Upper lobe of left lung (tissue), 6 donors: ENCODE measurements at places on chromosomes 2 and 18.

GRCh38 chr2:44897406-44897805, 44.1 kb upstream of the SIX3 start:
- no peak for DNase-seq

DNA sequence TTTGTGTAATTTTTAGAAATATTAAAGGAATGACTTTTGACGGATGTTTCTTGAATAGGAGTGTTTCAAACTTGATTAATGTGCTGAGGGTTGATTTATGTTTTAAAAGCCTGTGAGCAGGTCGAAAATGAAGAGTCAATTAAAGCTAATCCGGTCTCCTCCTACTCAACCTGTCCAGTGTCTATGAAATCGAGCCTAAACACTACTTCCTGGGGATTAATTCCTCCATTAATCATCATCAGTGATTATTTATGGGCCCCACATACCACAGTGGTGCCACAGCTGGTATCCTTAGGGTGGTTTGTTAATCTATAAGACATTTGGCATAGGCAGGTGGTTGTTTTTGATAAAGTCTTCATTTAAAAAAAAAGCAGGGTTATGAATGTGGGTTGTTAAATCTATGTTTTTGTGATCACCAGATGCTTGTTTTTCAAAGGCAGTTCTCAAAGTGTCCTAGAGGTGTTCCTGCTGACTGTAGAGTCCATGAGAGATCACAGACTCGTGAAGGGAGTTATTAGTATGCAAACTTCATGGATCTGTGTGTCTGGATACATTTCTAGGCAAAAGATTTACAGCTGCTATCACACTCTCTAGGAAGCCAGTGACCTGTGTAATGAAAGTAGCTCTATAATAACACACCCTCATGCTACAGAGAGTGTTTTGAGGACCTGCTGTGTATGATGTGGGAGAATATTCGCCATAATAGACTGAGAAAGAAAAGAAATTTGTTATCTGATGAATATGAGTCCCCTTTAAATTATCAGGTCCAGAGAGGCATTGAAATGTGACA, 308.6 kb downstream of the AKAIN1 start:
- DNase-seq = no peak

DNA sequence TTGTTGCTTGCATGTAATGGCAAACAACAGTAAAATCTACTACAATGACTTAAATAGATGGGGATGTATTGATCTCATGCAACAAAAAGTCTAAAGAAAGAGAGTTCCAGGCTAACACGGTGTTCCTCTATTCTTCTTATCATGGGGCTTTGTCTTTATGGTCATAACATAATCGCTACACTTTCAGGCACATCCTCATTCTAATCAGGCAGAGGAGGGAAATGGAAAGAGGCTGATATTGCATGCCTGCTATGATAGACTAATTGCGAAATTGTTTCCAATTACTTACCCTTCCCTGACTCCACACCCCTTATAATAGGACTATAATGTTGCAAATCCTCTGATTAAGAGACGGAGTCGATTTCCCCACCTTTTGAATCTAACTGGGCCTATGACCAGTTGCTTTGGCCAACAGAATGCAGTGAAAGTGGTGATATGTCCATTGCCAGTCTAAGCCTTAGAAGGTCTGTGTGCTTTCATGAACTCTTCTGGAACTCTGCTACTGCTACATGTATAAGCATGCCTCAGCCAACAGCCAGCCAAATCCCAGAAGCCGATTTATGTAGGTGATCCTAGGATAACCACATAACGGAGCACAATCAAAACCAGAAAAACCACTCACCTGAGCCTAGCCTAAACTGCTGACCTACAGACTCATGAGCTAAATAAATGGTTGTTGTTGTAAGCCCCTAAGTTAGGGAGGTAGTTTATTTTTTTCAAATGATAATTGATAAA, 180.3 kb upstream of the TACR1 start:
- DNase-seq = no peak

DNA sequence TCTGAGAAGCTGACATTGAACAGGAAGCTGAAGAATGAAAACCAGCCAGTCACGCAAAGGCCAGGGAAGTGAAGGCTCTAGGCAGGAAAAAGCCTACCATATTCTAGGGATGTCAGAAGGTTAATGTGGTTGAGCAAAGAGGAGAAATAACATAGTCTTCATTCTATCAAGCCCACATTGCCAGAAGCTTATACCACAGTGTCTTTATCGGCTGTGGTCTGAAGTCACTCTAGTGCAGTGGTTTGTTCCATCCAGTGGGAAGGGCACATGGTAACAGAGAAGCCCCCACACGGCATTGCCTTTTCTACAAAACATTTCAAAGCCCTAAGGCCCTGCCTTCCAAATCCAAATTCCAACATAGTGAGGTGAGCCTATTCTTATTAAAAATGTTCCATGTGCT, 311.3 kb downstream of the TNS1 start:
- DNase-seq = no peak

DNA sequence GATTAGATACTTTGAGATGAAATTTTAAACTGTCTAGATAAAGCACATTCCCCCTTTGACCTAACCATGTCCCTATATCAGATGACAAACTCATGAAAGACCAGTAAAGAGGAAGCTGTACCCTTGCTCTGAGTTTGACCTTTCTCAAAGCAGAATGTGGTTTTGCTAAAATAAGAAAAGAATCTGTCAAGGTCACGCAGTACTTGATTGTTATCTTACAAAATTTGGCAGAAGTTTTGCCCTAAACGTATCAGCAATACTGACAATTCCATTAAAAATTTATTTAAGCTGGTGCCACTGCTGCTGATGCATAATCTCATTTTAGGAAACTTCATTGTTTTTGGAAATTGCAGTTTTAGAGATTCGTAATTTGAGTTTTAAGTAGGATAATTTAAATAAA, 31.2 kb upstream of the GALM start:
- no peak for DNase-seq

DNA sequence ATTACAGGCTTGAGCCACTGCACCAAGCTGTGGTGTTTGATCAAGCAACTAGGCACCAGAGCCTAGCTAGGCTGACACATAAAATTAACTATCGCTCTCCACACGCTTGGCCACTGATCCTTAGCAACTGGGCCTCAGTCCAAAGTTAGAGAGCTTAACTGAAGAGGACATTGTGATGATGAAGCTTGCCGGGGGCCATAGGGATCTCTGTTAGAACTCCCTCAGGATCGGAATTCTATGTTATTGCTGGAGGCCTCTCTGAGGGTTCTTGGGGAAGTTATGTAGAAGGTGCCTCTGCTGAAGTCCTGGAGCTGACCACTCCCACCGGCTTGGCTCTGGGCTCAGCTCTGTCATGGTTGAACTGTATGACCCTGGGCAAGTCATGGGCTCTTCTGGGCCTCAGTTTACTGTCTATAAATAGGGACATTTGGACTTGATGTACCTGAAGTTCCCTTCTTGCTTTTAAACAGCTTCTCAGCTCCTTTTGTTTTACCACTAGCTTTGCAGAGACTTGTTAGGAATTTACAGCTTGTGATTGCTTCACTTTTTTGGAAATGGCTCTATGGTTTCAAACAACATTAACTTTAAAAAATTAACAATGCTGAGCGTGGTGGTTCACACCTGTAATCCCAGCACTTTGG, 44.1 kb downstream of the GATA6 start:
- no peak for DNase-seq

- no peak for DNase-seq
Measured at GRCh38 chr2:236610991-236611821, 41.6 kb downstream of the ACKR3 start.

GRCh38 chr2:138269765-138270164, 231.8 kb upstream of the SPOPL start:
- DNase-seq = no peak

DNA sequence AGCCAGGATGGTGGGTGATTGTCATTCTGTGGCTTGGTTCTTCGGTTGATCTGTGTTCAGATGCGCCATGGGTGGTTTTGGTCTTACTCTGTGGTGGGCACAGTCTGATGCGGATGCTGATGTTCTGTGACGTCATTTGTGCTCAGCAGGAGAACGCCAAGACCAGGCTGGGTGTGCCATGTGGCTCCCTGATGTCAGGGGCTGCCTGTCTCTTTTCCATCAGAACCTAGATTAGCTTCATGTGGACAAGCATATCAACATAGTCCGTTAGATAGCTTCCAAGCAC, 100.6 kb upstream of the ARL4C start:
- DNase-seq = no peak

GRCh38 chr2:121255358-121255757, 29.6 kb downstream of the TFCP2L1 start:
- DNase-seq = peak; percentile 81

DNA sequence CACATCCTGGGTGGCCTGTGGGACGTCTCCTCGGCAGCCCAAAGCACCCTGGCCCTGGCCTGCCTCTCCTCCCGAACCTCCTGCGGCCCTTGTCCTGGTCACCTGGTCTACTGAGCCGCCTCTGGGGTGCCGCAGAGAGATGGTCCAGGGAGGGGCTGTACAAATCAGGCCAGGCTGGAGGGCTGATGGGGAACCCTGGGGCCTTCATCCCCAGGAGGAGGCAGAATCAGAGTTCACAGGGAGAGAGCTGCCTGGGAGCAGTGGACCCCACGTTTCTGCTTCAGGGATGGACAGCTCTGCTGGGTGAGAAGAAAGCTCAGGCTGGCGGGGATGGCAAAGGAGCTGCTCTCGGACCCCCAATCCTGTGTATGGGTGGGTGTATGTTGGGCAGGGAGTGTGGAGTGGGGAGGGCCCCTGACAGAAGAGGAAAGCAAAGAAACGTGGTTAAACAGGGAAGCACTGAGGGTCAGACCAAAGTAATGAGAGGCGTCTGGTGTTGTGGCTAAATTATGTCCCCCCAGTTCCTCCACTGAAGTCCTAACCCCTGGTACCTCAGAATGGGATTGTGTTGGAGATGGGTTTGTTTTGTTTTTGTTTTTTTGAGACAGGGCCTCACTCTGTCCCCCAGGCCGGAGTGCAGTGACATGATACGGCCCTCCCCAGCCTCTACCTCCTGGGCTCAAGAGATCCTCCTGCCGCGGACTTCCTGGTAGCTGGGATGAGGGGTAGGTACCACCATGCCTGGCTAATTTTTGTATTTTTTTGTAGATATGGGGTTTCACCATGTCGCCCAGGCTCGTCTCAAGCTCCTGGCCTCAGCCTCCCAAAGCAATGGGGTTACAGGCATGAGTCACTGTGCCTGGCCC, 73.4 kb upstream of the SMAD7 start:
- no peak for DNase-seq

- DNase-seq = peak; percentile 9
Measured at GRCh38 chr2:238704471-238705225, 143.2 kb upstream of the TWIST2 start.

DNA sequence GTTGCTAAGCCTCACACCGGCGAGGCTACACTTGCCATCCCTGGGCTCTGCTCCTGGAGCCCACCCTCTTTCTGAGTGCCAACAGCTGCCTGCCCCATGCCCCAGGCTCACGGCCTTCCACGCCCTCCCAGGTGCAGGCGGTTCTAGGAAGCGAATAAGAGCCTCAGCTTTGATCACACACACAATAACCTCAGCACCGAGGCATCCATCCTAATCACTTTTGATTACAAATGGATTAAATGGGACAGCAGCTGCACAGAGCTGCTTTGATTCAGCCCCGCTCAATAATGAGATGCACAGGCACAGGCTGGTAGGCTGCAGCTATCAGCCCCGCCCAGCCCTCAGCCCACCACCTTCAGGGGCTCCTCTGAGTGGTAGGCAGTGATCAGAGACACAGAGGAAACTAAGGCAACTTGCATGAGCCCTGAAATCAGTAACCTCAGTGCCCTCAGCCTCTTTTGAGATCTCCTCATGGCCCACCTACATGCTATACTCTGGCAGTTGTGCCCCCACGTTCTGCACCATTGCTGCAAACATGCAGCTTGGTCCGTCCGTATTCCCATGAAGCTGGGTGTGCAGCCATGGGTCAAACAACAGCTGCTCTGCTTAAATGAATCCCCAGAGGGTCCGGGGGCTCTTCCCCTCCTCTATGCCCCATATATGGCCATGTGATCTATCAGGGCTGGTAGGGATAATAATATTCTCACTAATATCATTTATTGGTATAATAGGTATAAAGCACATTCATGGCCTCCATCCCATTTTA, 171.4 kb downstream of the SETBP1 start:
- DNase-seq = peak; percentile 23

DNA sequence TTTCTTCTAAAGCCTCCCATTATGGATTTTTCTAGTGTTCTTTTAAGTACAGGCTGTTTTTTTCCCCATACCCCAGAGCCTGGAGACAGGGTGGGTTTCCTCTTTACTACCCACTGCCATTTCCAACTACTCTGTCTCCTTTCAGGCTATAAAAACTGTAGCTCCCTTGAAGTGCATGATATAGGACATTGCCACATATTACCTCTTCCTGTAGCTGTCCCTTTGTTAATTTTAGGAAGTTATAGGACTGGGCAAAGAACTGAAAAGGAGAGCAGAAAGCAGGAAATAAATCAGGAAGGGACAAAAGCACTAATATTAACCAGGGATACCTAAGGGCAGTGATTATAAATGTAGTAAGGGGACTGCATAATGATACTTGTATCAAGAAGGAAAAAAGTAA, 54.1 kb downstream of the VIL1 start:
- no peak for DNase-seq

GRCh38 chr2:144409241-144409640, 110.7 kb downstream of the ZEB2 start:
- DNase-seq = no peak

GRCh38 chr2:228917220-228917619, 353.9 kb downstream of the PID1 start:
- DNase-seq = no peak

DNA sequence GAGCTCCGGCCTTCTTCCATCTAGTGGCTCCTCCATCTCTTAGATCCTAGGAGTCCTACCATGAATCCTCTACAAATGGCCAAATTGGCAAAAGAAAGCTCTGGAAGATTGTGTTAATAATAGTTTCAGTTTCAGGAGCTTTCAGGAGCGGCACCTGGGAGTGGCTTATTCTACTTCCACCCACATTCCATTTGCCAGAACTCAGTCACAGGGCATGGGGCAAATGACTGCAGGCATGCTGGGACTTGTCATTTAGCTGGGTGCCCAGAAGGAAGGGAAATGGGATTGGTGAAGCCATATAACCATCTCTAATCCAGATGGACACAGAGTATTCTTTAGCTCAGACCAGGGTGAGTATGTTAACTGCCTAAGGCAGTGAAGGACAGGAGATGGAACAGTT, 3.6 kb upstream of the LRATD1 start:
- DNase-seq = no peak

DNA sequence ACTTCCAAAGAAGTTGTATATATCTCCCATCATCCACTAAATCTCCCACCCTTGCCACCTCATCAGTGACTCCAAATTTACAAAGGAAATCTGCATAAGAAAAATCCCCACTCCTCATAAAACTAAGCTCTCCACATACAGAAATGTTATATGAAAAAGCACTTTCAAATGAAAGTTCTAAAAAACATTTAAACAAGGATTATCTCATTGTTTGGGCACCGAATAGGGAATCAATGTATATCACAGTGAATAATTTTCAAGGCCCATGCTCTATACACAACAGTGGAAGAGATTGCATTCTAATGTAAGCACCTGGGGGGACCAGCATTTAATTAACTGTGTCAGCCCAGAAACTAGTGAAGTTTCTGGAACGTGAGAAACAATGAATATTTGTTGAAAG, 70.1 kb downstream of the OSR1 start:
- DNase-seq = no peak

- DNase-seq = no peak
Measured at GRCh38 chr2:240456447-240457222, 21.2 kb downstream of the GPC1 start.
